ENCODE measurements at places on chromosomes 2 and 18.
A peak's percentile ranks its signal among the peaks of the same experiment; 100 is the strongest.

DNA sequence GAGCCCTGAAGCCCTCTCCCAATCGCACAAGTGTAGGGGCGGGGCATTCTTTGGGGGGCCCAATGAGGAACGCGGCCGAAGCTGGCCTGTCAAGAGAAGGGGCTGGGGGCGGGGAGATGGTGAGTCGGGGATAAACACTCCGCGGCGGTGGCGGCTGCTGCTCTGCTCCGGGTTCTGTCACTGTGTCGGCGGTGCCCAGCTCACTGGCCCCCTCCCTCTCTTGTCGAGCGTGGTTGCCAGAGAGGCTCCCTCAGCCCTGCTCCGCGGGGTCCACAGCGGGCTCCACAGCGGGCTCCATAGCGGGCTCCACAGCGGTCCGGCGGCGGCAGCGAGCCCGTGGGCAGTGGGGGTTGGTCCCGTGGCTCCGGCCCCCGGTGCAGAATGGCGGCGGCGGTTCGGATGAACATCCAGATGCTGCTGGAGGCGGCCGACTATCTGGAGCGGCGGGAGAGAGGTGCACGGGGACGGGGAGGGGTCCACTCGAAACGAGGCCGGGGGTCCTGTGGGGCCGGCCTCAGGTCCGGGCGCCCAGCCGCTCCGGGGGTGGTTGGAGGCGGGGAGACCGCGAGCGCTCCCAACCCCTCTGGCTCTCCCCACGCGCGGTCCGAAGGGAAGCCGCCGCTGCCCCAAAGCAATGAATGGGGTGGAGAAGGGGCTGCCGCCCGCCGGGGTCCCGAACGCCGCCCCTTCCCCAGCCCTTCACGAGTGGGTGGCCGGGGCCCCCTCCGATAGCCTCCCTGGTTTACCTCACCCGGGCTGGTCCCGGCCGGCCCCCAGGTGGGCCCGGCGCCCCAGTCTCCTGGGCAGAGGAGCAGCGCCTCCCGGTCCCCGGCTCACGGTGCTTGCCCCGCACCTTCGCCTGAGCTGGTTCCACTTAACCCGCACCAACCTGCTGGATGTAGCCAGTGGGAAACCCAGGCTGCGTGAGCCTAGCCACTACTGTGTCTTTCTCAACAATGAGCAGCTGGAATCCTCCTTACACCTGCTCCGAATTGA is at the start of gene MXD1:
MXD1 (plus strand) TSS at position 160 of the 996 bp plus-strand sequence; CDS start at position 382, 222 bp downstream.
- DNase-seq = peak; percentile 25

GRCh38 chr2:41031282-41031681 is 579.4 kb upstream of the SLC8A1 start:
- DNase-seq = no peak

- DNase-seq = peak; percentile 62
Observed at GRCh38 chr2:165698444-165698884, 95.6 kb downstream of the GALNT3 start.

DNA sequence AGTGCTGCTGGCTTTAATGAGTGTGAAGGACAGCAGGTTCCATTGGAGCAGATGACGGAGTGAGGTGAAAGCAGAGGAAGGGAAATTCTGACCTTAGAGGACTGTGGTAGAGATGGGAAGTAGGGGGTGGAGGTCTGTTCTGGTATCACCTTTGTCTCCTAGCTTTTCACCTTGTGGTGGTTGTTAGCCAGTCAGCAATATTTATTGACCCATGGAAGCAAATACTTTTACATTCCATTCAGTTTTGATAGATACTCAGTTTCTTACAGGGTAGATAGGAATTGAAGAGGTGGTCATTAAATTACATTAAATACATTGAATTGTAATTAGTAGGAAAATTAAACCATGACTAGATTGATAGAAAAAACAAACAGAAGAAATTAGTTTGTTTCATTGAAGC is 180.1 kb downstream of the DIS3L2 start:
- no peak for DNase-seq
